ENCODE measurements at places on chromosomes 5 and 9. TPM values are rescaled to one million over a fixed set of nuclear protein-coding genes. Genes with fewer than 3 reads are reported as not detected.

The ADAMTSL2 gene
- 1.2 TPM for total RNA-seq

The SLC45A2 gene
- total RNA-seq = not detected

- no peak for DNase-seq
Measured at GRCh38 chr5:169435506-169436229, 134.7 kb upstream of the SLIT3 start.

DNA sequence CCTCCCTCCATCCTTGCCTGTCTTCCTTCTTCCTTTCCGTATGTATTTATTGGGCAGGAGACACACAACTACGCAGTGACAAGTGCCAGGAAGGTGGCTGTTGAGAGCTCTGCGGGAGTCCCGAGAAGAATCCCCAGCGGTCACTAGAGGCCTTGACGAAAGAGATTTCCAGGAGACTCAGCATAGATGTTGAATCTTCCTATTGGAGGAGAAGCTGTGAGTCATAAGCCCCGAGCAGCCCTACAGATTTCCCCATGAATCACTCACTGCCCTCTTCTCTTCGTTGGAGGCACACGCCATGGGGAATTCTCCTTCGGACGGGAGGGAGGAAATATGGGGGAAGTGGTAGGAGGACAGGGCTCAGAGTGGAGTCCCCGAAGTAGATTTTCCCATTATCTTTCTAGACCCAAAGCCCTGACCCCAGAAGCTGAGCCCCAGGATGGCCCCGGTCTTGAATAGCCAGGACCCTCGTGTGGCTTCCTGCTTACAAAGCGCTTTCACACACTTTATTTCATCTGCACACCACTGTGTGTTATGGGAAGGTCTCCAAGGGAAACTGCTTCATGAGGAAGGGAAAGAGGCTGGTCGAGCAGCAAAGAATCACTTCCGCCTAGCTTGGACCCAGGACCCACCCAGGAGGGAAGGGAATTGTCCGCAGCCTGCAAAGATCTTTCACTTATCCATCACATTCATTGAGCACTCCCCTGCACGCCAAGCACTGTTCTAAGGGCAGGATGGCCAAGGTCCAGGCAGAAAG is 12.7 kb downstream of the DUSP1 start:
- DNase-seq = no peak

- DNase-seq = no peak
Measured at GRCh38 chr5:173453167-173453566, 125.0 kb upstream of the STC2 start.

DNA sequence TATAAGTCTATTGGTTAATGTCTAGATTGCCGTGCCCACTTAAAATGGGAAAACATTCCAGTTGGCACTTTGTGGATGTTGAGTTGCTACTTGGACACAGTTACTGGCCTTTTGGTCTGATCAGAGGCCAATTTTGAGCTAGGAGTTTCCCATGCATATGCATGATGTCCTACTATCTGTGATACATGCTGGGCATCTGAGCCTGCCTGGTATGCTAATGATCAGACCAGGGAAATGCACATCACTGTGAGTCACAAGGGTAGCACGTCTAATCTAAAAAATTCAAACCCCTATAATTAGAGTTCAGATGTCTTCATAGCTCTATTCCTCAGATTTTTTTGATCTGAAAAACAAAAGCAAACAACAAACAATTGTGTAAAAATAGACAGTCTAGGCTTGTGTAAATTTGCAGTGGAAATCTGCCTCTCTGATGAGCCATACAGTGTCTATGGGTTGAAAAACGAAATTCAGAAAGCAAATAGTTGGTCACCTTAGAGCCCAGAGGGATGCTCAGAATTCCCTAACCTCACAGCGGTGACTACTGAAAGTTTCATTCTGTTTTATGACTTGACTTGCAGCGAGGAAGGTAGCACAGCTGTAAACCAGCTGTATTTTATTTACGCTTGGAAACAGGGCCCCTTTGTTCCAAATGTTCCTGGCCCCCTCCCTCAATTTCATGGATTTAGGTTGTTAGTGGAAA is 37.3 kb downstream of the PALM2AKAP2 start:
- no peak for DNase-seq

- DNase-seq = no peak
Measured at GRCh38 chr5:39822020-39822419, 397.2 kb upstream of the DAB2 start.

DNA sequence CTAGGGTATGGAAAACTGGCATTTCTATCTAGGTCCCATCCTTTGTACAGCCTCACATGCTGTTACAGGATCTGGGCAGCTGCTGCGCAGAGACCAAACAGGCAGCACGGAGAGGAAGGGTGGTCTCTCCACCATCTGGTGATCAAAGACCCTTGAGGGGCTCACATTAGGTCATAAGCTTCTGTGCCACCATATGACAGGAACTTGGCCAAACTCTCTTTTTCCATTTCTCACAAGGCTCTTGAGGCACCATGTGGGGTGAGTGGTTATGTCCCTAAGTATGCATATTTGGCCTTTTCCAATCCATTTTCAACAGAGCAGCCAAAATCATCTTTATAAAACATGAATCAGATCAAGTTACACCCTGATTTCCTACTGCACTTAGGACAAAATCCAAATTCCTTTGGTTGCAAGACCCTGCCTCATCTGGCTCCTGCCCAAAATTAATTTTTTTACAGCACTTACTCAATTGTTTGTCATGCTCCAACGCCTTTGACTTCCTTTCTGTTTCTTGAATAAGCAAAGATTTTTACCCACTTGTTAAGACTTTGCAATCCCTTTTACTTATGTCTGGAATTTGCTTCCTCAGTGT is 730.0 kb downstream of the MAT2B start:
- no peak for DNase-seq

GRCh38 chr9:36129139-36129538 is 7.4 kb upstream of the GLIPR2 start:
- no peak for DNase-seq

DNA sequence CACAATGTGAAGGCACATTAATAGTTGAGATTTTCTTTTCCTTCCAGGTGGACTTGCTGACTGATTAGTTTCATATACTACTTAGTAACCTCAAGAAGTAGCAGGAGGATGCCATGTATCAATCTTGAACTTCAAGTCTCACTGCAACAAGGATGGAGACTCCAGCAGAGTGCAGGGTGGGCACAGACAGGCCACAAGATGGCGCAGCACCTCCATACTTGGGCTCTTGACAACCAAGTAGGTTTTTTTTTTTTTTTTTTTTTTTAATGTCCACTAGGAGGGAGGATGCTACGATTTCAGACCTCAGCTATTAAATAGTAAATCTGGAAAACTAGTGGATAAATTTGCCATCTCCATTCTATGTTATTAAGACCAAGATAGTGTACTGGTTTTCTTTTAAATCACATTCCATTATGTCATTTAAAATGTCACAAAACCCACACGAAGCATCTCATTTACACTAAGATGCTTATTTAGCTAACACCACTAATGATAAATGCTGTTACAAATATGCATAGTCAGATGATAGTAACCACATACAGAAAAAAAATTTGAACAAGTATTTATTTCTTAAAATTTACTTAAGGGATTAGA is 58.6 kb downstream of the IL6ST start:
- DNase-seq = no peak

All from esophagus squamous epithelium (tissue), 5 donors.